ENCODE measurements at places on chromosomes 12 and 14.

DNA sequence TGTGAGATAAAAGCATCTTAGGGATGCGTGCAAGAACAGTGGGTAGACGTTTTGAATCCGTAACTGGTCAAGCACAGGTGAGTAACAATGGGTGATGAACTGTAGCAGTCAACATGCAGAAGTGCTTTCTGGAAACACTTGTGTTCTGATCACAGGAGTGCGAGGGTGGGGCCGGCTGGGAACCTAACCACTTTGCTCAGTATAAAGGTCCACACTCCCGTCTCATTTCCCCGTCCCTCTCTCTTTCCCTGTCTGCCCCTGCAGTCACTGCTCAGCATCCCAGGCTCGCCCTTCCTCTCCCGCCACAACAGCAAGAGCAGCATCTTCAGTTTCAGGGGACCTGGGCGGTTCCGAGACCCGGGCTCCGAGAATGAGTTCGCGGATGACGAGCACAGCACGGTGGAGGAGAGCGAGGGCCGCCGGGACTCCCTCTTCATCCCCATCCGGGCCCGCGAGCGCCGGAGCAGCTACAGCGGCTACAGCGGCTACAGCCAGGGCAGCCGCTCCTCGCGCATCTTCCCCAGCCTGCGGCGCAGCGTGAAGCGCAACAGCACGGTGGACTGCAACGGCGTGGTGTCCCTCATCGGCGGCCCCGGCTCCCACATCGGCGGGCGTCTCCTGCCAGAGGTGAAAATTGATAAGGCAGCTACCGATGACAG, 127.1 kb downstream of the FIGNL2 start:
- DNase-seq: peak; percentile 30

GRCh38 chr14:21169573-21169972, 13.7 kb upstream of the OR5AU1 start:
- no peak for DNase-seq

- DNase-seq: no peak
Observed at GRCh38 chr14:24392325-24393091, 6.3 kb upstream of the NYNRIN start.

DNA sequence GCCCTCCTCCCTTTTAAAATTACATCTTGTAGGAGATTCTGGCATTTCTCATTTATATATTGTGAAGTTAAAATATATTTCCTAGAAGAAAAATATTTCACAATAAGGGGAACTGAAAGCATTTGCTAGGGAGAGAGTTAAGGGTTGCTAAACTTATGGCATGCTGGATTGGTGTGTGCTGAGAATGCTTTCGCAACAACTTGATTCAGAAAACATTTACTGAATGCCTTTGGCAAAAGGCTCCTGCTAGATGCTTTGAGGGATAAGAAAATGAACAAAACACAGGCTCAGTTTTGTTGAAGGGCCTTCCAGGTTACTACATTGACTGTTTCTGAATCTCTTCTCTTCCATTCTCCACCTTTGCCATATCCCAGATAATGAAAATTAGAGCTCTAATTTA, 67.5 kb downstream of the DIP2B start:
- DNase-seq: no peak

DNA sequence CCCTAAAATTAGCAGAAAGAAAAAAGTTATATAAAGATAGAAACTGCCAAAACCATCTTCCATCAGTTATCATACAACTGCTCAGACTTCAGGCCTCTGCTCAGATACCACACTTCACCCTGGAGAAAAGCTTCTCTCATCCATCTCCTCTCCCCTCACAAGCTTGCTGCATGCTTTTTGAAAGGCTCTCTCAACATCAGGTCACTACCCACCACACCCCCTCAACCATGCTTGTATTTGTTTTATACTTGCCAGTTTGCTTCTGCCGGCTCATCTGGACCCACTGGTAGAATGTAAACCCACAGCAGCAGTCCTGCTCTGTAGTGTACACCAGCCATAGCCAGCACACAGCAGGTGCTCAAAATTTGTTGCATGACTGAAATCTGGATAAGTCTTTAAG, 8.8 kb downstream of the PPP1CC start:
- no peak for DNase-seq

DNA sequence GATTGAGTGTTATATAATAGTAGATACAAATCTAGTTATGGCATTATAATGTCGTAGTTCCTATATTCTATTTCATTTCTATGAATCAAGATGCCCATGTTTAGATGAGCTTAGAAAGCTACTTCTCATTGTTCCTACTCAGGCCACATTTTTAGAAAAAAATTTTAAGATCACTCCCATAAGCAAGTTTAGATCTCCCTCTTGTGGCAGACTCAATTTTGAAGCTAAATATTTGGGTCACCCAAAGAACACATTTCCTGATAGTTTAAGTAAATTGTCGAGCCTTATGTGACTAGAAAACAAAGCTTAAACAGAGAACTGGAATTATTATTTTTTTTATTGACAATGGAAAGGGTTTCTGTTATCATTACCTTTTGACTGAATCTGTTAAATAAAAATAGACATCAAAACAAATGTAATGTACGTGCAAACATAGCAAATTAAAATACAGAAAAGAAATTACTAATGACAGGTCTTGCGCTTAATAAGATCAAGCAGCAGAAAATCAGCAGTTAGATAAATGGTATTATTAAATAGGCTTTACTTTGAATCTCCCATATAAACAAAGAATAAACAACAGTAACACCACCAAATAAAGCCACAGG, 180.2 kb downstream of the ACSS3 start:
- no peak for DNase-seq

GRCh38 chr12:6784761-6785160, 4.6 kb upstream of the CD4 start:
- no peak for DNase-seq

- no peak for DNase-seq
Observed at GRCh38 chr14:53796734-53797133, 159.9 kb downstream of the BMP4 start.

- DNase-seq: no peak
Observed at GRCh38 chr14:29097476-29097875, 330.9 kb downstream of the FOXG1 start.

DNA sequence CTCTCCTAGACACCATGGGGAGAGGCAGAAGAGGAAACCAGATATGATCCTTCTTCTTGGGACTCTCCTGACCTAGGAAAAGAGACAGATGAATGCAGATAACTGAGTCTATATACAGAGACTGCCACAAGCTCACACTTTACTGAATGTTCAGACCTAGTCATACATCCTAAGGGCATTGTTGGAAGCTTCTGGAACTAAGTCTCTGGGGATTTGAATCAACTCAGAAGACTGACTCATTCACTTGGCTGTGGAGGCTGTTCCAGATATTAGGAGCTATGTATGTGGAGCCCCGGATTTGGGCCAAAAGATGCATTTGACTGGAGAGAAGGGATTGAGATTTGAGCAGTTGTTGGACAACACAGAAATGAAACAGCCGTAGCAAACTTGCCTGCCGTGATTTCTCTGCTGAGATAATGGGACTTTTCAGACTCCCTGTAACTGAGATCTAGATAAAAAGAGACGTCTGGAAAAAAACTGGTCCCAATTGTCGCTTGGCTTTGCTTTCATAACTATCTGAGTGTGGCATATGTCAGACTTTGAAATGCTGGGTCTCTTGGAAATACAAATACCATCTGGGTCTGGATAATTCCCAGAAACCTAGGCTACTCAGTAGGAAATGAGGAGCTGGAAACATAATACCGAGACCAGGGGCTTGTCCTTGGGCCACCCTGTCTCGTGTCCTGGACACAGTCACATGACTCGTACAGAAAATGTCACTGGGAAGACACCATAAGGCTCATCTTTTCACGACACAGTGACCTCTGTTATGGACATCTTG, 396.8 kb downstream of the NUAK1 start:
- no peak for DNase-seq

- no peak for DNase-seq
Observed at GRCh38 chr12:68200854-68201253, 24.8 kb downstream of the IL26 start.

DNA sequence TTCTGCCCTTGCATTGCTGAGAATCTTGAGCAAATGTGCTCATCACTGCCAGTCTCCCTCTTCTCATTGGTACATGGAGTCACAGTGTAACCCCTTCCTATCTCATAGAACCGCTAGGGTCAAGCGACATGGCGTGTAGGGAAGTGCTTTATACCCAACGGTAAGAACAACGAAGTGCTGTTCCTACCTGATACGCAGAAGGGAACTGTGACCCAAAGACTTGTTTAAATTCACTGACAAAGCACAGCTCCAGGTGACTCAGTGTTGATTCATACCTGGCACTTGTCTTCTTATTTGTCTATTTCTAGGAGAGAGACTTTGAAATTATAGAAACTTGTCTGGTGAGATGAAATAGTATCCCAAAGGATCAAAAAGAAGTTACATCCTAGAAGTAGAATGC, 53.7 kb downstream of the FBXL14 start:
- DNase-seq: no peak

GRCh38 chr14:104685216-104685997, 4.0 kb upstream of the INF2 start:
- no peak for DNase-seq

DNA sequence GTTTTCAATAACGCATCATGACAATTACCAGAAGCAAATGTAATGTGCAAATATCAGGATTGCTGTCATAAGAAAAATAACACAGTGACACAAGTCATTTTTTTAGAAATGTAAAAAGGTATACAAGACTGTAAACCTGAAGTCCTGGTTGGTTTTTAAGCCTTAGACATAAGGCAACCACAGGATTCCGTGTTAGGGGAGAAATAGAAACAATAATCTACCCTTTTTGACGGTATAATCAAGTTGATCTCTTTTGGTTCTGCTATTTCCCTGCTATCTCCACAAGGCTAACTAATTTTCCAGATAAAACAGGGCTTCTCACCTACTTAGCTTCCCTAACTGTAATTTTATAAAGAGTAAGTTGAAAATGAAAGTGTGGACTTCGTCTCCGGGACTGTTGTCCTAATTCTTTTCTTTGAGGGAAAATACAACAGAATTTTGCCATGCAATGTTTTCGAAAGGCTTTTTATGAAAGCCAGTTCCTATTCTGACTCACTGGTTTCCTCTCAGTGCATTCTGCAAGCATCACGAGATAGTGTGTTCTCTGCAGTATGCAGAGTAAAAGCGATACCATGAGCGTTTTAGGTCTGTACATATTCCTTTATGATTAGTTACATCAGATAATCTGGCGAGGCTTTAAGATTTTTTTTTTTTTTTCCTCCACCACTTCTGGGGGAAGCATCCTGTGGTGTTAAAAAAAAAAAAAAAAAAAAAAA, 10.6 kb downstream of the MYO1H start:
- DNase-seq: no peak

GRCh38 chr12:44842669-44843068, 33.4 kb downstream of the NELL2 start:
- DNase-seq: no peak

GRCh38 chr12:49138587-49138986, 7.4 kb upstream of the TUBA1B start:
- DNase-seq: no peak

DNA sequence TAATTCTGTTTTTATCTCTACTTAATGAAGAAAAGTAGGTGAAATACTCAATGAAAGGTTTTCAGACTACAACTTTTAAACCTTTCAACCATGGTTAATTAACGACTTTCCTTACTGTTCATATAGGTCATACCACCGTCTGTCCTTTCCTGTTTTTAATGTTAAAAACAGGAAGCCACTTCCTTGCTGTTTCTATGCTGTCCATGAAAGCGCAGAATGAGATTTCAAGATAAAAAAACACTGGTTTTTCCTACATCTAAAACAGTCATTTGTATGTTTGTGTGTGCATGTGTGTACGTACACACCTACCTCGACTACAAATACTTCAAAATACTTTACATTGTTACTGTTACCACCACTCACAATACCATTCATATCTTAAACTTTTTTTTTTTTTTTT, 27.3 kb downstream of the SPTLC2 start:
- no peak for DNase-seq

- no peak for DNase-seq
Observed at GRCh38 chr12:6523708-6524107, 10.6 kb upstream of the GAPDH start.

DNA sequence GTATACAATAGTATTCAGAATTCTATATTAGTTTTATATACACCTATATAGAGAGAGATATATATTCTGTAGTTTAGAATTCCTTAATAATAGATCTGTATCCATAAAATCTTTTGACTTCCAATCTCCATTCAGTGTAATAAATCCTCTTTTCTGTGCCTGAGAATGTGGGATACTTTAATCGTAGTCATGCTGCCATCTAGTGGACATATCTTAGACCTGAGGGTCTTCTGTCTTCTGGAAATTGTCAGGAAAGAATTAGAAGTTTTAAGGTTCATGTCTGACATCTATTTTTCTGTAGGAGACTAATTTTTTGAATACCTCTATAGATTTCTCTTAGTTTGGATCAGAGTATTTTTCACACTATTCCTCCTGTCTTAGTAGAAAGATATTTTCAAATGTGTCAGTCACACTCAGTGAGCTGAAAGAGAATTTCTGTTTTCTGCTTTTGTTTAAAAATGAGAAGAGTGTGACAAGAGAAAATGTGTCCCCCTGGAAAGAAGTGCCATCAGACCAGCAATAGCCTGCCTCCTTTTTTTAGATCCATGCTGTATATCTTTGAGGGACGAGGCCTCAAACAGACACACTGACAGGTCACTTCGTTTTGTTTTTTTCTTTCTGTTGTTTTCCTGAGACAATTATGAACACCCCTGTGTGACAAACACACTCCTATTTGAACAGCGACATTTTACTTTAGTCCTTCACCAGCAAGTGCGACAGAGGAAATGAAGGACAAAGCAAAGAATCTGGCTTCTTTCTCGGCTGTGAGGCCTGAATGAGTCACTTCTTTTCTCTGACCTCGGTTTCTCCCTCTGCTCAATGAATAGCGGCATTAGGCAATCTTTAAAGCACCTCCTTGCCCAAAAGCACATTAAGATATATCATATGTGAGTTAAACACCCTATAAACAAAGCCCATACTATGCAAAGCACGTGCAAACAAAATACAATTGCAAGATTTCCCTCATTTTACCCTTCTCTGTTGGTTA, 96.3 kb downstream of the GALC start:
- DNase-seq: no peak

DNA sequence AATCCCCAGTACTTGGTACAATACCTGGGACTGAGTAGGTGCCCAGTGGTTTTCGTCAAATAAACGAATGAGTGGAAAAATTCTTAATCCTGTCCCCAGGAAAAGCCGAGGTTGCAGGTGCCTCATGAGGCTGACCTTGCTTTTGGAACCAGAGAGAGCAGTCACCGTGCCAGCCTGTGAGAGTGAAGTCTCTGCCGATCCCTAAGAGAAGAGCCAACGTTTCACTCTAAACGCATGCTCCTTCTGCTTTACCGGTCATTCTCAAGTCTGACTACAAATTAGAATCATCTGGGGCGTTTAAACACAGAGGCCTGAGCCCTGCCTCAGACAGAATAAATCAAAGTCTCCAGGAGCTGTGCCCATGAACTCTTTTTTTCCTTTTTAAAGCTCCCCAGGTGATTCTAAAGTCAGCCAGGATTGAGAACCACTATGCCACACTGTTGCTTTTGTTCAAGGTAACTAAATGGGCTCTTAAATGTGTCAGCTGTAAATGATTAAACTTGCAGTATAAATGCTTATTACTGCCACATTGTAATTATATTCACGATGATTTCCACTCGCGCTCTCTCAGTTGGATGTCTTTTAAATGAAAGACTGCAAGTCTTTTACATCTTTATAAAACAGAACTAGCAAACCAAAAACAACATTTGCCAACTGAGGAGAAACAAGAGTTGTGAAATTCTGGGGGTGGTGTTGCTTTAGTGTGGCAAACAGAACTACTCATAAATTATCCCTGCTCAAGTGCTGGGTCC, 26.9 kb downstream of the TCP11L2 start:
- DNase-seq: no peak
